ENCODE measurements at places on chromosomes 16 and 17.

- DNase-seq = no peak
Measured at GRCh38 chr17:40323391-40324381, 14.7 kb downstream of the RARA start.

DNA sequence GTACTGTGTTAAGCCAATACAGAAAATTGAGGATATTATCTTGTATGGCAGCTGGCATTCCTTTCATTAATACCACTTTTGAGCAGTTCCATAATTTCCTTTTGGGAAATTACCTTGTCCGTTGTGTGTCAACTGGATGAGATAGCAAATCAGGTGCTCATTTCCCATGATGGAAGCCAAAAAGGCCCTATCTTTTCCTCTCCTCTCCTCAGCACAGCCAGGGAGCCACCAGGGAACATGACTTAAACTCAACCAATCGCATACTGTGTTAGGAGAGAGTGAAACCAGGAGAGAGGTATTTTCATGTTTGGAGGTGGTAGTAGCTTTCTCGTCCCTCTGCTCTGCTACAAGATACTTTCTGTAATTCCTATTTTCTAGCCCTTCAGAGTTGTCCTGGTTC is 96.1 kb upstream of the TOX3 start:
- DNase-seq = no peak

GRCh38 chr16:63415014-63415413 is 1378.8 kb upstream of the CDH8 start:
- no peak for DNase-seq

DNA sequence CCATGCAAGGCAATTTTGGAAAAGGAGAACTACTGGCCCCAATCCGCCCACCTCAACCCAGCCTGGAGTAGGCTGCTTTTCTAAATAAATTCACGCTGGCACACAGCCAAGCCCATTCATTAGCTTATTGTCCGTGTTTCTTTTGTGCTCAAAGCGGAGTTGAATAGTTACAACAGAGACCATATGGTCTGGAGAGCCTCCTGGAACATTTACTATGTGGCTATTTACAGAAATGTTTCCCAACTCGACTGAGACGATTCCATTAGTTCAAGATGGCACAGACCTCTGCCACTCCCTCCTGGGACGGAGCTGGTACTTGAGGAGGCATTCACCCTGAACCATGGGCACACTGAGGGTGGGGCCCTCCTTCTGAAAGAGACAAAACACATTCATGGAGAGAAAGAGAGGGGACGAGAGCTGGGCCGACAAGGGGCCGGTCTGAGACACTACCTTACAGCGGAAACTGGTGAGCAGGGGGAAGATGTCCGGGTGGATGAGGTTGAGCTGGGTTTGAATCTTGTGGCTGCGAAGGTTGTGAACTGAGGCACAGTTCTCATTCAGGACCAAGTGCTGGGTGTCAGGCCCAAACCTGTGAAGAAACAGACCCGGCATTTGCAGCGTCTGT is 15.7 kb downstream of the ELAC2 start:
- no peak for DNase-seq

DNA sequence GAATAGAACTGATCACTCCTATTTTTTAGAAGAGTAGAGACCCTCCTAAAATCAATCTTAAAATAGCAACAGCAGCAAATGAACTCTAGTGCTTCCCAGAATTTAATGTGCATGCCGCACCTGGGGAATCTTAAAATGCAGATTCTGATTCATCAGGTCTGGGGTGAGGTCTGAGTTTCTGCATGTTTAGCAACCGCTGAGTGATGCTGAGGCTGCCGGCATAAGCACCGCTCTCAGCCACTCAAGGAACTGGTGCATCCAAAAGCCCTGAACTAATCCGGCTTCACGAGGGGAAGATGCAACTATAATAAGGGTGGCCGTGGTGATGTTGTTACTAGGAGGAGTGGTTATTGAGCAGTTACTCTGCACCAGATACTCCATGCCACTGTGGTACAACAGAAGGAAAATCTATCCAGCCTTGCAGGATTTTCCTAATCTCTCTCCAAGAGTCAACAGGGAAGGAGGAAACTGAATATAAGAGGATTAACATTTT is 19.7 kb downstream of the SDK2 start:
- DNase-seq = no peak

DNA sequence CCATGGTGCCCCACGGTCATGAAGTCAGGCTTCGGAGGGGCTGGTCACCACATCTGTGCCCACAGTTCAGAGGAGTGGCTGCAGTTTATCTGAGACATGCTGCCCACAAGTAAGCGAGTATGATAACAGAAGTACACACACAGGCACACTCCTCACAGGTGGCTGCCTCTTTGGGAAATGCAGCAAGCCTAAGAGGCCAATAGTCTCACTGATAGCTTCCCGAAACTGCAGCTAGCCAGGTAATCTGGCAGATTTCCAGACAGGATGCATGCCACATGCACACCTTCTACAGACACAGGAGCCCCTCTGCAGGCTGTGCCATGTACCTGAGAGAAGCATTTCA is 12.6 kb upstream of the GFOD2 start:
- DNase-seq = no peak

DNA sequence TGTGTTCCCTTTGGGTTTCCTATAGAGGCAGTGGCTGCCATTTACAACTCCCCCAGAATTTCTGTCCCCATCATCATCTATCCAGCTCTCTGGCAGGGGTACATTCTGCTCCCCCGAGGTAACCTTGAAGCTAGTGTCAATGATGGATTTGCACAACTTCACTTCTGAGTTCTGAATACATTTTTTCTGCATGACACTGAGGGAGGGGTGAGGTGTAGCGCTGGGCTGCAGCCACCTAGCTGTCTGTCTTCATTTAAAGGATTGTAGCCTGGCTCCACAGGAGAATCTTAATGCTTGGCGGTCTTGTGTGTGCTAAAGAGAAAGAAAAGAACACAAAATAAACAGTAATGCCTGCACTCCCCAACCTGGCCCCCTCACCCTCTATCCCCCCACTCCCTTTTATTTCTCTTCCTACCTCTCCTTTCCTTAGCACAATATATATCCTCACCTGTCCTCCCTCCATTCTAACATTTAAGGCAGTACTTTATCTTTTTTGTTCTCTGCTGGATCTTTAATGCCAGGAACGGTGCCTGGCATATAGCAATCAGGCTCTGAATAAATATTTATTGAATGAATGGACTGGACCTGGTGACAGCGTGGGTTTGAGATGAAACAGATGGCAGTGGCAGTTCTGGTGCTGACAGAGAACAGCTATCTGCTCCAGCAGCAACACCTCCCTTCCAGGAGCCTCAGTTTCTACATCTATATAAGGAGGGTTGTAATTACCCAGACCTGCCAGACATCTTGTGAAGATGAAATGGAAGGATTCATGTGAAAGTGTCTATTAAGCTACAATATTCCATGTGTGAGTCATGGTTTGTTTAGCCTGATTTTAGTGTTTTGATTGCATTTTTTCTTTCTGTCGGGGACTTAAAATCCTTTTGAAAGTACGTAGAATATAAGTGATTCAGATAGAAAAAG is 163.5 kb upstream of the CDH11 start:
- DNase-seq = no peak

GRCh38 chr17:16378636-16379282 is 2.1 kb upstream of the UBB start:
- no peak for DNase-seq

DNA sequence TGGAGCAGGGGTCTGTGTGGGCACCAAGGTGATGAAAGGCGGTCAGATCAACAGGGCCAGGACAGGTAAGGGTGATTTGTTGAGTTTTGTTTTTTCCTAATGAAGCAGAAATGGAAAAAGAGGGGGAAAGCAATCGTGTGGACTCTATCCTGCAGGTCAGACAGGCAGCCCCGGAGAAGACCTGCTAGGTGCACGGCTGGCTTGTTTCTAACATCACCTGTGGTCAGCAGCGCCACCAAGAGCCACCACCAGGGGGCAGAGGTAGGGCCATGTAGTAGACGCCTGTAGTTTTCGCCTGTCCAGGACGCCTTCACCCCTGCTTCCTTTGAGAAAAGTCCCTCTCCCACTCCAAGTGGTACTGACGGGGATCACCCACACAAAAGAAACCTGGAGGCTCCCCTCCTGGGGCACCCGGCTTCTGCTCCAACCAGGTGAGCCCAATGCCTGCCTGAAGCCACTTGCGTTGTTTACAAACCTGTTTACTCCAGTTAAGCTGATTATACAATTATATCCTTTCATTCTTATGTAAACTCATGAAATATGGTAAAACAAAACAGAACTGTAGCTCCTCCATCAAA is 54.2 kb upstream of the SEC14L1 start:
- peak; percentile 64 for DNase-seq

DNA sequence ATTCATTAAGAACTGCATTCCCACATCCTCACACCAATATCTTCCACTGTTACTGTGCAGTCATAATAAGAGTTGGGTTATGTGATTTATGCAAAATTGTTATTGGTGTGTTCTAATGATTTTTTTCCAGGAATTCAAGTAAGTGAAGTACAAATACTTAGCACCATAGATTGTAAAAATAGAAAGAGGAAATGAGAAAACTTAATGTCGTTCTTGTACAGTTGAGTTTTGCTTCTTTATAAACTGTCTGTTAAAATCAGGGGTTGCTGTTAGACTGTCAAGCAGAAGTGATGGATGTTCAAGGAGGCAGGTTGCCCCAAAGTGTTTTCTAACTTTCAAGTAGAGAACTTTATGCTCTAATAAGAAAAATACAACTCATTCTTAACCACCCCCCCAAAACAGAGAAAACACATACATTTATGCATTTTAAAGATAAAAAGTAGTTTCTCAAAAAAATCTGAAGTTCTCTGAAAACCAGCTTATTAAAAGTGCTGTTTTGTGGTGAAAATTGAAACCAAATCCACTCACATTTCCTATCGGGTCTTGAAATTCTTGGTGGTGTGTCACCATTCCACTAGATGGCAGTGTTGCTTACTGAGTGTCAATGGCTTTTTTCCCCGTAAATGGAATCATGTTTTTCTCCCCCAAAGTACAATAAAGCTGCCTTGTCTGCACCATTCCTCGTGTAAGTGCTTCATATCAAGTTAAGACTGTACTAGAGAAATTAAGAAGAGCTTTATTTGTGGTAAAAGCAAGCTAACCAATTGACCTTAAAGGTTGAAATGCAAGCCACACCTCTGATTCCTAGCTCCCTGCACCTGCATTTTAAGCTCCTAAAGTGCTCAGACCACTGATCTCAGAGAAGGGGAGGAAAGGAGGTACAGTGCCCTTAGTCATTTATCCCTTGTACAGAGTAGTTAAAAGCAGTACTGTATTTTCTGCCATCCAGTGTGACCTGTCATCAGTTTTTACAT is 4.7 kb upstream of the IGSF6 start:
- DNase-seq = peak; percentile 63

DNA sequence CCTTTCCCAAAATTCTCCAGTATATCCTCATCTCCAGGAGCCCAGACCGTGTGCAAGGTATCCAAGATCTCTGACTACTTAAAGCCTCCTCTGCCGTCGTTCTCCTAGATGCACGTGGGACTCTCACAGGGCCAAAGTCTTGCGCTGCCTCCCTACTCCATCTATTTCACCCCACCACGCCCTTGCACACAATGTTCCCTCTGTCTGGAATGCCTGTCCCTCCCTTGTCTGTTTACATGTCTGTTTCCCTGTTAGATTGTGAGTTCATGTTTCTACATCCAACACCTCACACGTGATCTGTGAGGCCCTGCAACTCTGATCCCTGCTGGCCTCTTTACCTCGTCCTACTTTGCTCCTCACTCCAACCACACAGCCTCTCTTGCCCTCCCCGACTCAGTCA is 4.9 kb upstream of the FZD2 start:
- no peak for DNase-seq

DNA sequence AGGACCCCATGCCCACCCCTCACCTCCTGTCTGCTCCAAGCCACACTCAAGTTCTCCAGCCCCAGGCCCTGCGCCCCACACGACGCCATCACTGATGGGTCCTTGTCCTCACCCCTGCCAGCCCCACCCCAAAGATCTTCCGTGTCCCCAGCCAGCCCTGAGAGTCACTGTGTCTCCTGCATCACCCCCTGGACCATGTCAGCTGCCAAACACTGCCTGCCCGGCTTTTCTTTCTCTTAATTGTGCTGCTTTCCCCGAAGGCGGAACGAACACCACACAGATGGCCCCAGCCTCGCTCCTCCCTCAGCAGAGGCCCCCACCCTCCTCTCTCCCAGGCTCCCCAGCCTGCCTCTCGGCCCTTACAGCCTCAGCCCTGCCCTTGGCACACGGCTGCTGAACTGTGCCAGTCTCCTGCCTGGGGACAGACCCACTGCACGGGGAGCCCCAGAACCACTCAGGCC is 4.8 kb upstream of the GAA start:
- DNase-seq = no peak

DNA sequence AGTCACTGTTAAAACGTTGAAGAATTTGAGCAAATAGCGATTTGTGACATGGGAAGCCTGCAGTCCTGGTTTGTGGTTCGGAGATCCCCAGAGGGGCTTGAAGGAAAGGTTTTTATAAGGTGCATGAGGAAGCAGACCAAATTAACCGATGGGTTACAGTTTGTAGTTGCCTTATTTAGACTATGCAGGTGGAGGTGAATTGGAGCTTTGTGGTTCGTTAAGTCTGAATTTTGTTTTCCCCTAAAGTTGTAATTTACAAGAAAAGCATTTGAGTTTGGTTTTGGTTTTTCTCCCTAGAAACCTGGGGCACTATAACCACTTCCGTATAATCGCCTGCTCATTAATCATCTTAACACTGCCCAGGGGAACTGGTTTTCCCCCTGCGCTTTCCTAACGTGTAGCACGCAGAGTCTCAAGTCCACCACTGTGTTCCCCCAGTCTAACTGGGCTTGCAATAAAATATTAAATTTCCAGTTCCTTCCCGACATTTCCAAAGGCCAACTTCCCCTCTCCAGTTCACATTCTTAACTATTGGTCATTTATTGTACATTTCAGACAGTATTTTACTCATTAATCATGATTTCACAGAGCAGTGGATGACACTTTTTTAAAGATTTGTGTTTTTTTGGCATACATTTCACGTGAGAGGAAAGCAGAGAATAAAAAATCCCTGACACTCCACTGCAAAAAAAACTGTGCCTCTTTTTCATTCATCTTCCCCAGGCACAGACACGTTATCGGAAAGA is 932 bp downstream of the ZNF267 start:
- DNase-seq = no peak

DNA sequence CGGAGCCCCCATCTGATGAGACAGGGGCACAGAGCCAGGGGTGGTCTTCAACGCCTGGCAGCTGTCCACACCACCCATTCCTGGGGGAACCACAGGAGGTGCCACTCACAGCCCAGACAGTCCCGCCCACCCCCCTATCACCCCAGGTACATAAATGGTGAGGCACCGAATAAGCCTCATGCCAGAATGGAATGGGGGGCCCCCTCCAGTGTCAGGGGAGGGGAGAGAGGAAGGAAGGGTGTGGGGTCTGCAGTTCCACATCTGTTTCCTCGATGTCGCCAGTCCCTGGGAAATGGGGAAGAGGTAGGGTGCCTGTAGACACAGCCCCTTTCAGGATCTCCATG is 1.7 kb downstream of the TMC6 start:
- no peak for DNase-seq
